ENCODE measurements at places on chromosomes 5 and 9.

DNA sequence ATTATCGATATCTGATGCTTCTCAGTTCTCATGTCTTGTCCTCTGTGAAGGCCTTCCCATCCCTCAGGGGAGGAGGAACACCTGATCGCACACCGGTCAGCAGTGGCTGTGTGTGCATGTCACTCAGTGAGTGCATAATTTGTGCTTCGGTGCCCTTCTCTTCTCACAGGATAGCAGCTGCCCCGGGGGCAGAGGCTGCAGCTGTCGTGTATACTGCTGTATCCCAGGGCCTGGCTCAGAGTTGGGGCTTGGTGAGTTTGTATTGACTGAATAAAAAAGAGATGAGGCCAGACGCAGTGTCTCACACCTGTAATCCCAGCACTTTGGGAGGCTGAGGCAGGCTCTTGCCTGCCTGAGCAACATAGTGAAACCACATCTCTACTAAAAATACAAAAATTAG, 49.7 kb upstream of the NCS1 start:
- H3K27ac ChIP-seq, result no peak overlapping the region
- DNase-seq, result no peak
- H3K4me3 ChIP-seq, result no peak overlapping the region
- peaks cover 13% of the 10 kb centered on the region for H3K4me1 ChIP-seq

DNA sequence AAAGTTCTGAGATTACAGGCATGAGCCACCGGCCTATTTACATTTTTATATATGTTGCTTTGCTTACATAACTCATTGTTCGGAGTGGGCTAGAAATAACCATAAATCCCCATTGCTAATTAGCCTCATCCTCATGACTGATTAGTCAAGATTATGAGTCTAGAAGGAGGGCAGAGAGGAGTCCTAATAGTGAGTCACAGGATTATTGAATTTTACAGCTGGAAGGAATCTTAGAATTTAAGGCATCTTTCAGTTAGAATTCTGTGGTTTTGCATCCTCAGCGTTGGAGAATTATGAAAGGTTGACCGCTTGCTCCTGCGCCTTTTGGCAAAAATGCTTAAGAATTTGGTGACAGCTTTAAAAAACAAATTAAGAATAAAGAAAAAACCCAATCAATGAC, 2.6 kb upstream of the PBX3 start:
- H3K36me3 ChIP-seq, result no peaks in the 10 kb centered on the region
- DNase-seq, result no peak
- H3K4me3 ChIP-seq, result no peak overlapping the region
- no peaks in the 10 kb centered on the region for H3K27me3 ChIP-seq
- peaks cover 15% of the 10 kb centered on the region for H3K4me1 ChIP-seq

- no peak overlapping the region for H3K4me3 ChIP-seq
- H3K27me3 ChIP-seq, result no peaks in the 10 kb centered on the region
- no peak overlapping the region for H3K27ac ChIP-seq
- no peaks in the 10 kb centered on the region for H3K36me3 ChIP-seq
- peaks cover 17% of the 10 kb centered on the region for H3K4me1 ChIP-seq
- no peak for DNase-seq
Observed at GRCh38 chr5:148864113-148864841, 37.9 kb downstream of the ADRB2 start.

DNA sequence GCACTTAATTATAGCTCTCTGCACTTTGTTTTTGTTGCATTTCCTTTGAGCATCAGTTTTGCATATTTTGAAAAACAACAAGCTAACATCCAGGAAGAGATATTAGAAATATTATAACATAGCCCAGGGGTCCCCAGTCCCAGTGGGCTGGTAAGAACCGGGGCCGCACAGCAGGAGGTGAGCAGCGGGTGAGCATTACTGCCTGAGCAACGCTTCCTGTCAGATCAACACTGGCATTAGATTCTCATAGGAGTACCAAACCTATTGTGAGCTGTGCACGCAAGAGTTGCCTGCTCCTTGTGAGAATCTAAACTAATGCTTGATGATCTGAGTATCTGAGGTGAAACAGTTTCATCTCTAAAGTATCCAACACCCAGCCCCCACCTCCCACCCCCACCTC, 675.9 kb upstream of the ZNF608 start:
- no peak overlapping the region for H3K27ac ChIP-seq
- no peaks in the 10 kb centered on the region for H3K36me3 ChIP-seq
- H3K4me3 ChIP-seq, result no peak overlapping the region
- no peaks in the 10 kb centered on the region for H3K4me1 ChIP-seq
- H3K27me3 ChIP-seq, result no peaks in the 10 kb centered on the region

DNA sequence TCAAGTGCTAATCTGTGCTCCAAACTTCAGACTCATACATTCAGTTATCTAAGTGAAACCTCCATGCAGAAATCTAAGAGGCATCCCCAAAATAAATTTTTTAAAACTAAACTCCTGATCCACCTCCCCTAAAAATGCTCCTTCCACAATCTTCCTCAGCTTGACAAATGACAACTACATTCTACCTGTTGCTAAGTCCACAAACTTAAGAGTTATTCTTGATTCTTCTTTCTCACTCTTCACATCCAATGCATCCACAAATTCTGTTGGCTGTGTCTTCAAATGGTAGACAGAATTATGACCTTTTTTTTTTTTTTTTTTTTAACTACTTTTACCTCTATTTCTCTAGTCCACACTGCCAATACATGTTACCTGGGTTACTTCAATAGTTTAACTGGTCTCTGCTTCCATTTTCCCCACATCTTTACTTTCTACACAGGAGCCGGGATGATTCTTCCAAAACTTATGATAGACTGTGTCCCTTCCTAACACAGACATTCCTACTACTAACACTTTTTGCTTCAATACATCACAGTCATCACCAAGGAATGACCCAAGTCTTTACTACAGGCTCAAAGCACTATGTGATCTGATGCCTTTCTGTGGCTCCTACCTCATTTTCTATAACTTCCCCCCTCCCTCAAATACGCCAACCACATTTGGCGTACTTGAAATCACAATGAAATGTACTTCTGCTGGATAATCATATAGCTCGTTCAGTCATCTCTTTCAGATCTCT, 143.6 kb downstream of the PDE4D start:
- H3K27me3 ChIP-seq, result no peaks in the 10 kb centered on the region
- no peak overlapping the region for H3K27ac ChIP-seq
- H3K4me1 ChIP-seq, result no peaks in the 10 kb centered on the region
- DNase-seq, result no peak
- H3K36me3 ChIP-seq, result no peaks in the 10 kb centered on the region
- H3K4me3 ChIP-seq, result no peak overlapping the region

GRCh38 chr9:116391306-116391900, 237.8 kb downstream of the PAPPA start:
- H3K36me3 ChIP-seq, result no peaks in the 10 kb centered on the region
- no peak overlapping the region for H3K4me3 ChIP-seq
- no peak for DNase-seq
- H3K27me3 ChIP-seq, result no peaks in the 10 kb centered on the region
- H3K4me1 ChIP-seq, result no peaks in the 10 kb centered on the region

GRCh38 chr9:137891588-137892423, 14.2 kb downstream of the CACNA1B start:
- H3K36me3 ChIP-seq, result no peaks in the 10 kb centered on the region
- H3K4me1 ChIP-seq, result no peaks in the 10 kb centered on the region
- no peak for DNase-seq
- no peak overlapping the region for H3K27ac ChIP-seq
- H3K27me3 ChIP-seq, result no peaks in the 10 kb centered on the region

GRCh38 chr5:67747096-67747495, 468.5 kb upstream of the PIK3R1 start:
- no peak for DNase-seq
- no peak overlapping the region for H3K27ac ChIP-seq
- no peaks in the 10 kb centered on the region for H3K27me3 ChIP-seq
- H3K4me1 ChIP-seq, result no peaks in the 10 kb centered on the region

DNA sequence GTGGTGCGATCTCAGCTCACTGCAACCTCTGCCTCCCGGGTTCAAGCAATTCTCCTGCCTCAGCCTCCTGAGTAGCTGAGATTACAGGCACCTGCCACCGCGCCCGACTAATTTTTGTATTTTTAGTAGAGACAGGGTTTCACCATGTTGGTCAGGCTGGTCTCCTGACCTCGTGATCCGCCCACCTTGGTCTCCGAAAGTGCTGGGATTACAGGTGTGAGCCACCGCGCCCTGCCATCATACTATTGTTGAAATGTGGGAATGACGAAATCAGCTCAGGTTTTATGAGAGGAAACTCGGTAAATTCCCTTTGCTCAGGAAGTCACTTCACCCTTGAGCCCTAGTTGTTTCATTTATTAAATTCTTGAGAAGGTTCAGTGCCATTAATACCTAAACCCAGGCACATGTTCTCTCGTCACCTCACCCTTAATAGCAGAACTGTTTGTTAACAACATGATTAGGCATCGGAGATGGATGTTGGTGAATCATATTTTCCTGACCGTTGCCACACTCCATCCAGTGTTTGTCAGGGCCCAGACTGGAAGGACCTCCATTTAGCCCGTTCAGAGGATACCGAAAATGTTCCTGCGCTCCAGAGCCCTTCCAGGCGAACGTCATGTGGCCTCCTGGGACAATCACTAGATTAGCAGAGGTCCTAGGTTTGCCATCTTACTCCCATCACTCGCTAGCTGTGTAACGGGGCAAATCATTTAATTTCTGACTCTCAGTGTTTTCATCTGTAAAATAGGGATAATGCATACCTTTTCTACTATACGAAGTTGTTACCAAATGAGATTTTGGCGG, 20.0 kb upstream of the CREBRF start:
- H3K4me3 ChIP-seq, result peak overlapping the region; percentile 45
- peaks cover 11% of the 10 kb centered on the region for H3K36me3 ChIP-seq
- H3K27me3 ChIP-seq, result no peaks in the 10 kb centered on the region
- peak overlapping the region; percentile 80 for H3K27ac ChIP-seq
- H3K4me1 ChIP-seq, result peaks cover 35% of the 10 kb centered on the region

DNA sequence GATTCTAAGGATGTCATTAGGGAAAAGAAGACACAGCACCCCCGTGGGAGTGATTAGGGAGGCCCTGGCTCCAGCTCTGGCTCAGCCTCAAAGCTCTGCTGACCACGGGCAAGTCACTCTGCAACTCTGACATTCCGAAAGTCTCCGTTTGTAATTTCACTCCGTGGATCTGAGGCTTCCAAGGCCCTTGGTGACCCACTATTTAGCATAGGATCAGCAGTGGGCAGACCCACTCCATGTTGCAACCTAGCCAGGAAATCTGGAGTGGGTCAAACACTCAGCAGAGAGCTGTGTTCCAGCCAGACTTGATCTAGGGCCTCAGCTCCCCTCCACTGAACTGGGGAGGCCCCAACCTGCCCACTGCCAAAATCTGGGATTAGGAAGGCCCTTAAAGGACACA, 11.8 kb downstream of the PHF19 start:
- peaks cover 80% of the 10 kb centered on the region for H3K36me3 ChIP-seq
- no peak for DNase-seq
- H3K27ac ChIP-seq, result no peak overlapping the region
- no peaks in the 10 kb centered on the region for H3K27me3 ChIP-seq

GRCh38 chr5:123147128-123147715, 58.2 kb downstream of the PRDM6 start:
- no peaks in the 10 kb centered on the region for H3K27me3 ChIP-seq
- H3K4me3 ChIP-seq, result no peak overlapping the region
- DNase-seq, result no peak
- no peak overlapping the region for H3K27ac ChIP-seq
- no peaks in the 10 kb centered on the region for H3K36me3 ChIP-seq
- no peaks in the 10 kb centered on the region for H3K4me1 ChIP-seq

DNA sequence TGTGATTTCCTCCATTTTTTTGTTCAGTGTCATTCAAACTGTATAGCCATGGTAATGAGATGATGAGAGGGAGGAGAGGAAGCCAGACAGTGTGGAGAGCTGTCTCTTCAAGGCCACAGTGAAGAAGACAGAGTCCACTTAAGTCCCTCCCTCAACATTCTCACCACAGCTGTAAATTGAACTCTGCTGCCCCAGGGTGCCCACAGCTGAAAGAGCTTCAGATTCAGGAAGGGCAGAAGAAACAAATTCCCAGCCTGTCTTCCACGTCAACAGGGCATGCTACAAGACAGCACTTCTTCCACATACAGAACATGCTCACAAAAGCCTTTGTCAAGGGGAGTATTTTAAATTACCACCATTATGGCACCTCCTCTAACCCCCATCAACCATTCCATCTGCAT, 100.4 kb downstream of the KLHL3 start:
- no peaks in the 10 kb centered on the region for H3K27me3 ChIP-seq
- no peak for DNase-seq
- H3K27ac ChIP-seq, result no peak overlapping the region
- H3K36me3 ChIP-seq, result peaks cover 13% of the 10 kb centered on the region
- no peaks in the 10 kb centered on the region for H3K4me1 ChIP-seq
- no peak overlapping the region for H3K4me3 ChIP-seq

- peaks cover 27% of the 10 kb centered on the region for H3K27me3 ChIP-seq
- no peaks in the 10 kb centered on the region for H3K36me3 ChIP-seq
- H3K27ac ChIP-seq, result no peak overlapping the region
Observed at GRCh38 chr5:6446042-6446441, 2.6 kb upstream of the UBE2QL1 start.

- no peaks in the 10 kb centered on the region for H3K36me3 ChIP-seq
- peaks cover 2% of the 10 kb centered on the region for H3K27me3 ChIP-seq
- no peak overlapping the region for H3K4me3 ChIP-seq
- no peak overlapping the region for H3K27ac ChIP-seq
- H3K4me1 ChIP-seq, result no peaks in the 10 kb centered on the region
- no peak for DNase-seq
Observed at GRCh38 chr9:101365181-101365580, 19.6 kb downstream of the BAAT start.

DNA sequence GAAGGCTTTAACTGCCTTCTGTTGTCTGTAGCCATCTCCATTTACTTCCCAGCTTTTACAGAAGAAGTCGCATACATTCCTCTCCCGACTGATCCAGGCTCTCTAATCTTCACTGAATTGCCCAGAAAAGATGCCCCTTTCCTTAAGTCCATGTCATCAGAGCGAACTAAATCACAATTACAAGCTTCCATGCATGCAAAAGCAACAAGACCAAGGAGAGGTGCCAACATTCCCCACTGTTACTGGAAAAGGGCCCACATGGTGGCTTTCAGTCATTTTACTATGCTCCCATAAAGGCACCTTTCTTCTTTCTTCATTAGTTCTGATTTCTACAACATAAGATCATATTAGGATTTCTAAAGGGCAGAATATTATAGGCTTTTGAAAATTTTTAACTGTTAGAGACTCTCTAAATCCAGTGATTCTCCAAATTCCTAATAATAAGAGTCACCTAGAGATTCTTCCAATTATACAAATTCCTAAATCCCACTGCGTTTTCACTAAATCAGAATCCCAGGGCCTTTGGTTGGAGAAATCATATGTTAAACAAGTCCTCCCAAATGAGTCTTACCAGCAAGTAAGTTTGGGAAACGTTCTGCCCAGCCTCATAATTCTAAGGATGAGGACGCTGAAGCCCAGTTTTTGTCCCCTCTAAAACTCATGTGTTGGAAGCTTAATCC, 17.0 kb upstream of the ZFR start:
- H3K36me3 ChIP-seq, result no peaks in the 10 kb centered on the region
- H3K27me3 ChIP-seq, result no peaks in the 10 kb centered on the region
- no peak overlapping the region for H3K27ac ChIP-seq
- H3K4me1 ChIP-seq, result no peaks in the 10 kb centered on the region
- DNase-seq, result no peak
- no peak overlapping the region for H3K4me3 ChIP-seq

- no peaks in the 10 kb centered on the region for H3K36me3 ChIP-seq
- no peak for DNase-seq
- H3K27ac ChIP-seq, result no peak overlapping the region
- no peak overlapping the region for H3K4me3 ChIP-seq
Observed at GRCh38 chr9:88976890-88977257, 14.4 kb upstream of the S1PR3 start.

Measured in CD4-positive, alpha-beta T cell (primary cell).